Stimulated activated CD8-positive, alpha-beta memory T cell treated with anti-CD3 and anti-CD28 coated beads, Interleukin-12 subunit alpha, Interleukin-12 subunit beta, amount 100 ng/mL, for 1 hour (primary cell): ENCODE measurements at places on chromosomes 11 and 22.

DNA sequence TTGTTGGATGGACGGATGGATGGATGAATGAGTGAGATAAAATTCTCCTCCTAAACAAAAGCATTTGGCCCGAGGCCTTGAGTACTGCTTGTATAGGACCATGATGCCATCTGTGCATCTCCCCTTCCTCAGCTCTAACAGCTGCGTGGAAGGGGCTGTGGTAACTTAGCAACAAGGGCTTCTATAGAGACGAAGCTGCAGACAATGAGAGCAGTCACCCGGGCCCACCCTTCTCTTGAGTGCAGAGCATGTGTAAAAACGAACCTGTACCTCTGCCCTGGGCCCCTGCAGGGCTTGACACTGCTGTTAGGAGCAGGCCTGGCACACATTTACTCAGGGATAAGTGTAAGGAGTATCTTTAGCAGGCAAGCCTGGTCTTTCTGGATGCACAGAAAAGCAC, 391.5 kb downstream of the CADM1 start:
- DNase-seq = no peak

DNA sequence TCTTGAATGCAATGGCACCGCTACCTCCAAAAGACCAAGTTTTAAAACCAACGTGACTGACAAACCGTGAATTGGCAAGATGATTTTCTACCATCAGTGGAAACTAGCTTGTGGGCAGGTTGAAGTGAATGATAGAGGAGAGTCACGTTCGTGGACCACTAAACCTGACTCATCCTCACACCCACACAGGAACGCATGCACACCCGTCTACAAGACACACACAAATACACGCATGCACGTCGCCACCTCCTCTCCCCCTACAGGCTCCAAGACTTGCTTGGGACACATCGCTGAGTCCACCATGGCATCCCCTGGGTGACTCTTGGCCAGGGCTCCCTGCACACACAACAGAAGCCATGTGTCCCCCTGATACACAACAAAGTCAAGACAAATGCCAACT, 14.4 kb downstream of the TMPRSS6 start:
- DNase-seq = no peak

- DNase-seq = no peak
These were observed 39.5 kb downstream of the ELFN2 start for GRCh38 chr22:37387793-37388192.

DNA sequence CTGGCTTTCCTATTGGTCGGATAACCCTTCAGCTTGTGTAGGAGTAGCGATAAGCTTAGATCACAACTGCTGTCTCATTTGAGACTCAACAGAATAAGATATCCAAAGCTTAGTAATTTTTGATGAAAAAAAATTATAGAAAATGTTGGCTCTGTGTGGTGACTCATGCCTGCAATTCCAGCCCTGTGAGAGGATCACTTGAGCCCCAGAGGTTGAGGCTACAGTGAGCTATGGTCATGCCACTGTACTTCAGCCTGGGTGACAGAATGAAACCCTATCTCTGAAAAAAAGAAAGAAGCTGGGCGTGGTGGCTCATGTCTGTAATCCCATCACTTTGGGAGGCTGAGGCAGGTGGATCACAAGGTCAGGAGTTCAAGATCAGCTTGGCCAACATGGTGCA, 55.6 kb upstream of the RRM1 start:
- no peak for DNase-seq

- no peak for DNase-seq
These were observed 4.1 kb upstream of the FAR1 start for GRCh38 chr11:13664351-13664750.

GRCh38 chr11:44986315-44986714, 35.6 kb upstream of the TP53I11 start:
- no peak for DNase-seq

- DNase-seq = no peak
These were observed 14.8 kb downstream of the FAM181B start for GRCh38 chr11:82718821-82719220.

- no peak for DNase-seq
These were observed 10.6 kb upstream of the SPI1 start for GRCh38 chr11:47388697-47389576.

DNA sequence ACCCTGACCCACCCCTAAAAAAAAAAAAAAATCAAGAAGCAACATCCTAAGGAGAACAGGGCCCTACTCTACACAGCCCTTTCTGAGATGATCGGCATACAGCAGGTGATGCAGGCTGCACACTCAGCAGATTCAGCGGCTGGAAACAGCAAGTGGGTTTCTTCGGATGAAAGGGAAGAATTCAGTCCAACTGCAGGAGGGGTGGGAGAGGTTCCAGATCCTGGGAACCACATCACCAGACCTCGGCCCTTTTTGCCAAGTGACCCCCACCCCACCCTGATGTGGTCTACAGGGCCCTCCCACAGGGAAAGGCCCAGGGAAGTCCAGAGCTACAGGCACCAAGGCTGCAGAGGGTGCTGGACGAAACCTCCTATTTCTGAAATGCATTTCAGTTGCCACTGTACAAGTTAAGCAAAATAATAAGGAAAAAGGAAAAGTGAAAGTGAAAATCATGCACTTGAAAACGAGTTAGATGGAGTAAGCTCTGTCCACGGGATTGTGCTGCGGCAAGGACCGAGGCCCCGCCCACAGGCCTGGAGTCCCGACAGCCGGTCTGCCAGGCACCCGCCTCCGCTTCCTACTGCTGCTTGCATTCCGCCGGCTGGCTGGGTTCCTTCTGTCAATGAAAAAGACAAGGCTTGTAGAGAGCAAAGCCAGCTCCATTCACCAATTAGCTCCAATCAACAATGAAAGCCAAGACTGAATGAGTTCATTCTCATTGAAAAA, 16.0 kb upstream of the PHLDA2 start:
- DNase-seq = no peak

DNA sequence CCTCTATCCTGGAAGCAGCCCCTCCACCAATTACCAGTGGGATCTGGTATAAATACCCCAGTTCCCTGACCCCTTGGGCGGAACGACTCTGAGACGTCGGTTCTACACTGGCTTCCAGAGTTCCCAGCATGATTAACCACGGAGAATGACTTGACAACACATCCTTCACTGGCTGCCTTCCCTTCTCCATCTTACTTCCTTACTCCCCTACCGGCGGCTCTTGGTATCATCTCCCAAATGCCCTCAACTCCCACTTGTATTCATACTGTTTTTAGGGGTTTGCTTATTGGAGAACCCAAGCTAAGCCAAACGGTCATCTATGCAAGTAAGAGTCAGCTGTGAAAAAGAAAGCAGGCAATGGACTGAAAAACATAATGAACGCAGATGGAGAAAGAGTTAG, 56.1 kb downstream of the APOL3 start:
- DNase-seq = no peak

GRCh38 chr11:133747409-133747808, 97.9 kb downstream of the SPATA19 start:
- DNase-seq = no peak

GRCh38 chr11:43130616-43131015, 181.2 kb upstream of the API5 start:
- DNase-seq = no peak

DNA sequence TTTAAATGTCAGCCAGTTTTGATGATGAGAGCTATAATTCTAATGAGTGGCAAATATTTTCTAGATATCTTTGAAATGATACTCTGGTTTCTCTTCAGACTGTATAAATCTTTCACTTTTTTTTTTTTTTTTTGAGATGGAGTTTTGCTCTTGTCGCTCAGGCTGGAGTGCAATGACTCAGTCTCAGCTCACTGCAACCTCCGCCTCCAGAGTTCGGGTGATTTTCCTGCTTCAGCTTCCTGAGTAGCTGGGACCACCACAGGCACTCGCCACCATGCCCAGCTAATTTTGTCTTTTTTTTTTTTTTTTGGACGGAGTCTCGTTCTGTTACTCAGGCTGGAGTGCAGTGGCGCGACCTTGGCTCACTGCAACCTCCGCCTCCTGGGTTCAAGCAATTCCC, 113.6 kb downstream of the TEAD1 start:
- DNase-seq = no peak

GRCh38 chr11:62801071-62801470, 4.2 kb downstream of the NXF1 start:
- DNase-seq = no peak

GRCh38 chr11:70372076-70372475, 26.3 kb upstream of the CTTN start:
- DNase-seq = no peak

DNA sequence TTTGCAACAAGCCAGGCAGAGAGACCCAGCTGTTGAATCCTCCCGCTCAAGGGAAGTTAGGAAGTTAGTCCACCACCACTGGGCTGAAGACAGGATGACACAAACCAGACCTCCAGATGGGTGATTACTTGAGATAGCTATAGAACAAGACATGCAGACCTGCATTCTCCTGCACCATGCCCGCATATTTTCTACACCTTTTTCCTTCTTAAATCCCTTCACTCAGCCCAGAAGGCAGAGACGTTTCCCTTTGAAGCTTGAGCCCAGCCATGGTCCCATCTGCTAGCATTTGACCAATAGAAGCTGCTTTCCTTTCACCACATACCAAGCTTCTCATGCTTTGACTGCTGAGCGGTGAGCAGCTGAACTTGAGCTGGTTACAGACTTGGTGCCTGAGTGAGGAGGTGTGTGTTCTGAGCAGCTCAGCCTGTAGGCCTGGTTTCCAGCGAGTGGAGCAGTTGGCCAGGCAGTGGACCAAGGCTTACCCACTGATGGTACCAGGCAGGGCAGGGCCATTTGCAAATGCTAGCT, 29.2 kb upstream of the CBX6 start:
- no peak for DNase-seq

DNA sequence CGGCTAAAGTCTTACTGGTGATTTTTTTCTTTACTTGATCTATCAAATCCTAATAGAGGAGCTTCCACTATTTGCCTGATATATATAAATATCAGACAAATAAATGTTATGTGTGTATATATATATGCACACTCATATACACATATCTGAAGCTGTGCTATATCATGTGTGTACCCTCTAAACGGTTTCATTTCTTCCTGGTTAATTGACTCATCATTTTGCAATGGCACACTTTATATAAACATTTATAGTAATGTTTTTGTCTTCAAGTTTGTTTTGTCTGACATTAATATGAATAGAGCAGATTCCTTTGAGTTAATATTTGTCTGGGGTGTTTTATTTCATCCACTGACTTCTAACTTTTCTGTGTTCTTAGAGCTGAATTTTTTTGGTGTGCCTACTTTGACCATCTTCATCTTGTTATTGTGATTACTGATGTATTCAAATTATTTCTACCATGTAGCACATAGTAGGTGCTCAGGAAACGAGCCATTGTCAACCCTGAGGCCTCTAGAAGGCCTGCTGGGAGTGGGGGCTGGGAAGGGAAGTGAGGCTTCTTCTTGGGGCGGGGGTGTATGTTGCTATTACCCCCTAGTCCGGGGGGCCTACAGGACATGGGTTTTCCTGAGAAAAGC, 82.6 kb downstream of the LRRC32 start:
- no peak for DNase-seq

GRCh38 chr11:69127081-69127850, 28.5 kb upstream of the SMIM38 start:
- DNase-seq = no peak

DNA sequence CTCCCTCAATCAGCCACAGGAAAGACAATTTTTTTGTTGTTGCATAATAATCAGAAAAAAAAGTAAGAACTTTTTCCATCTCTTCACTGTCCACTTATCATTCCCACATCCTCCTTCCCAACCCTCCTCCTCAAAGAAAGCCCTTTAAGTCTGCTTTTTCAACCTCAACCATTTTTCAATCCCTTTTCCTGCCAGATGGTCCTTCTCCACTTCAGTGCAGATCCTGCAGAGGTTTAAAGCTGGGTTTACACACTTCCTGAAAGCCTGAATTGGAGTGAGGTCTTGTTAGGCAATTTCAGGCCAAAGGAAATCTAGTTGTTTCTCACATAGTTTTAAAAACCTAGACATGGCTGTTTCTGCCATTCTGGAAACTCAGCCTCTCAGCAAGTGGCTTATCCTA, 78.3 kb downstream of the RPL27A start:
- DNase-seq = no peak

DNA sequence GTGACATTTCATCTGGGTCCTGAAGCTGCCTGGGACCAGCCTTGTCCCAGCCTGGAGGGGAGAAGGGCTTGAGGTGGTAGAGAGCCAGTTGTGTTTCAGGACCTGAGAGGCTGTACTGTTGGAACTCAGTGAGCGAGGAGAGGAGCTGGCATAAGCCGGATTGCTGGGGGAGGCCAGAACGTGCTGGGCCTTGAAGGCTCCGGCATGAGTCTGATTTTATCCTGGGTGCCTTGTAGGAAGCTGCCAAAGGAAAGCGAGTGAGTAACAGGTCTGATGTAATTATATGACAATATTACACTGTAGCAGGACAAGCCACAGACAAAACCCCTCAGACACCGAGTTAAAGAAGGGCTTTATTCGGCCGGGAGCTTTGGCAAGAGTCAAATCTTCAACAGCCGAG, 17.2 kb downstream of the AP2A2 start:
- no peak for DNase-seq

GRCh38 chr11:118226296-118226695, 1.5 kb upstream of the JAML start:
- no peak for DNase-seq

DNA sequence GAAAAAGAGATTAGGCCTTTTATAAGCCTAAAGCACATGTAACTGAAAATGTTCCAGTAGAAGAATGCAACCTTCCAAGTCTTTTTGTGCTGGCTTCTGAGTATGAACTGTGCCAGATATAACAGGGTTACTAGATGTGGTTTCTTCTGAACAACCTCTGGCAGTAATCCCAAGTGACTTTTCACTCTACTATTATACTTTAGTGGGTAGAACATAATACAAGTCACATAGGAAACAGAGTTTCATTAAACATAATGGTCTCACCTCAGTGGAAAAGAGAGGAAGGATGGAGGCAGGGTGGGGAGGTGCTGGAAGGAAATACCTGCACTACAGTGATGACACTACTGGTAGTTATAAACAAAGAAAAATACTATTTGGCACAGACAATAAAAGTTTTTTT, 81.3 kb downstream of the PHF21A start:
- no peak for DNase-seq

- DNase-seq = no peak
These were observed 53.6 kb upstream of the VSTM5 start for GRCh38 chr11:93903989-93904388.

DNA sequence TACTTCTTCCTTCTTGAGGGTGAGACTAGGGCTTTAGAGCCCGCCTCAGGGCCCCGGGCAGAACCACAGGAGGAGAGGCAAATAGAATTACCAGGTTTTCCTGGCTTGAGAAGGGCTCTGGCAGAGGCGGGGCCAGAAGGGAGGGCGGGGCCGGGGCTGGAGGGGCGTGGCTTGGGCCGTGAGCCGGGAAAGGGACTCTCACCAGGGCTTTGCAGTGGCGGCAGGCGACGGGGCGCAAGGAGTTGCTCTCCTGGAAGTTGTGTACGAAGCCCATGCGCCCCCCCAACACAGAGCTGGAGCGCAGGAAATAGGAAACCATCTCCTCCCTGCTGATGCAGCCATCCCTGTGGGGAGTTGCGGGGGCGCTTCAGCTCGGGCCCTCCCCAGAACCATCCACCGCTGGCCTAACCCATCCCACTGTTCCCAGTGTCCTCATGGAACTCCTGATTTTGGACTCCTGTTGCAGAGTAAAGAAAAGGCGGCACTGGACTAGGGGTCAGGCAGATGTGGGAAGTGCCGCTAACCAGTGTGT, 6.9 kb upstream of the NRXN2 start:
- DNase-seq = no peak
